Stimulated activated CD4-positive, alpha-beta T cell treated with anti-CD3 and anti-CD28 coated beads, Interleukin-4, amount 100 ng/mL, for 1 hour (primary cell): ENCODE measurements at places on chromosomes 1 and 21.

DNA sequence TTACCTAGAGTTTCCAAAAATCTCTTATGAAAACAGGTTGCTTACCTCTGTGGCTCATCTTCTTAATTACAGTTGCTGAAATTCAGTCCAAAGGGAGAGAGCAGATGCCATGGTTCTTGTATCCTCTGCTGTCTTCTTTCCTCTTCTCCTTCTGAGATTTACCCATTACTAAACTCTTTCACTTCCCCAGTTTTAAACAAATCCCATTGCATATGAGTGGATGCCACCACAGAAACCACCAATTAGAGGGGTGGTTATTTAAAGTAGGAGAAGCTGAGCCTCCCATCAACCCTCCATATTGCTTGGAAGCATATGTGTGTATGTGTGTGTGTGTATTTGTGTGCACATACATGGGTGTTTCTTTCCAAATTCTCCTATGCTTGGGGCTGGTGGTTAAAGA is 128.5 kb upstream of the KCNK1 start:
- DNase-seq, result no peak

DNA sequence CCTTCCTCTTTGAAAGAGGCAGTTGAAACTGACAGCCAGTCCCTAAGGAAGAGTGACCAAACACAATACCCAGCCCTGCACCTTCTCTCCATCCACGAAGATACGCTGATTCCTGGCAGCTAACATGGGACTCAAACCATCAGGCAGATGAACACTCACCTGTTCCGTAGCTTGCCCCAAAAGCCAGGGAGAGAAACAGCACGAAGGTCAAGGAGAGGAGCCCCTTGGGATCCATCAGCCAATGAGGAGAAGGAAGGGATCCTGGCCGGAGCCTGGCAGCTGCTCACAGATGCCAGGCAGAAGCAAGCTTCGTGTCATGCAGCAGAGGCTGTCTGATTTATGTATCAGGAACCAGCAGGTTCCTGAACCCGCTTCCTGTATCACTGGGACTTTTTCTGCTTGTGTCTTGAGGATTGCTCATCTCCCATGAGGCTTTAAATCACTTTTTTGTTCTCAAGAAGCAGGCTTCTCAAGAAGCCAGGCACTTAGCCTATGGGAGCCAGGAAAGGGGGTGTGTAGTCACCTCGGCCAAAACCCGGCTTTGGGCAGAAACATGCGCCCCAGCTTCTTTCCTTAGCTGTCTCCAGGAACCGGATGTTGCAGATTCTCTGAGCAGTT is at the start of gene SLAMF1:
TSS of gene SLAMF1 (minus strand) at position 334 of the 618 bp plus-strand sequence. CDS start at position 235, 99 bp downstream.
- DNase-seq, result no peak

DNA sequence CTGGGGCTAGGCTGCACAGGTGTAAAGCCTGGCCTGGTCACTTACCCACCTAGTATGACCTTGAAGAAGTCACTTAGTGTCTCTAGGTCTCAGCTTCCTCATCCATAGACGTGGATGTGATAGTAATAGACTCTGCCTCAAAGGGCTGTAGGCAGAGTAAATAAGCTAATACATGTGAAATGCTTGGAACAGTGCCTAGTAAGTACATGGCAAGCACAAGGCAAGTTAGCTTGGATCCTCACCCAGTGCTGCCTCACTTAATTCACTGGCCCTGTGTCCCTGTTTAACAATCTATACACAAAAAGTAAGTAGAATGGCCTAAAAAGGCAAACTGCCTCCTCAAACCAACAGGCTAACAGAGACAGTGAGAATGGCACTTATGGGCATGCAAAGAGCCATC is 167.8 kb downstream of the PIGK start:
- DNase-seq, result no peak

- DNase-seq, result no peak
Observed at GRCh38 chr1:88648706-88649105, 35.4 kb upstream of the PKN2 start.

- no peak for DNase-seq
Observed at GRCh38 chr1:66957938-66958337, 33.1 kb downstream of the MIER1 start.

GRCh38 chr1:26784886-26785285 is 2.9 kb upstream of the PIGV start:
- no peak for DNase-seq

GRCh38 chr1:11462224-11462923 is 16.6 kb upstream of the DISP3 start:
- DNase-seq, result no peak

DNA sequence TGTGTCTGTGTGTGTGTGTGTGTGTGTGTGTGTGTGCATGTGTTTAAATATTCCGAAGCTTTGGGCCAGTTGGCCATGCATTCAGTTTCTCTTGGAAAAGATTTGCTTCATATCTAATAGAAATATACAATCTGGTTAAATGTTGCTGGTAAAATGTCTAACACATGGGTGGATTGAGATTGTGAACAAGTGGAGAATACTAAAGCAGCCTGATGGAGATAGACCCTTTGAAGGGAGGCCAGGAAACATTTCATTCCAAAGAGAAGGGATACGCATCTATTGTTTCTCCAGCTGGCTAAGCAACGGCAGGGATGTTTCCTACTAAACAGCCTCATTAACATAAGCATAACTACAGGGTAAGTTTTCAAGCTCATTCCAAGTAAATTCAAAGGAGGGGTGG is 257.5 kb upstream of the PTBP2 start:
- no peak for DNase-seq

DNA sequence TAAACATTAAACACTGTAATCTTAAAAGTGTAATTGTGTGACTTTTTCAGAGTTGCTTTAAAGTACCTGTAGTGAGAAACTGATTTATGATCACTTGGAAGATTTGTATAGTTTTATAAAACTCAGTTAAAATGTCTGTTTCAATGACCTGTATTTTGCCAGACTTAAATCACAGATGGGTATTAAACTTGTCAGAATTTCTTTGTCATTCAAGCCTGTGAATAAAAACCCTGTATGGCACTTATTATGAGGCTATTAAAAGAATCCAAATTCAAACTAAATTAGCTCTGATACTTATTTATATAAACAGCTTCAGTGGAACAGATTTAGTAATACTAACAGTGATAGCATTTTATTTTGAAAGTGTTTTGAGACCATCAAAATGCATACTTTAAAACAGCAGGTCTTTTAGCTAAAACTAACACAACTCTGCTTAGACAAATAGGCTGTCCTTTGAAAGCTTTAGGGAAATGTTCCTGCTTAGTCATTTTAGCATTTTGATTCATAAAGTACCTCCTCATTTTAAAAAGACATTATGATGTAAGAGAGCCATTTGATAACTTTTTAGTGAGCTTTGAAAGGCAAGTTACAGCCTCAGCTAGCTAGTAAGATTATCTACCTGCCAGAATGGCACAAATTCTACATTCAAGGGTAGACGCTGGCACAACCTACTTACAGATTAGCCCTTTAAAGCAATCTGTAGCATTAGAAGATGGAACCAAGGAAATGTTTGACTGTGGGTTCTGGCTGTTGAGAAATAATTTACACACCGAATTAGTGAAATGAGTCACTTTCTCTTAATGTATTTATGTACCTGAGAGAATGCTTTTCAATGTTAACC is 9.4 kb downstream of the SOD1 start:
- no peak for DNase-seq

DNA sequence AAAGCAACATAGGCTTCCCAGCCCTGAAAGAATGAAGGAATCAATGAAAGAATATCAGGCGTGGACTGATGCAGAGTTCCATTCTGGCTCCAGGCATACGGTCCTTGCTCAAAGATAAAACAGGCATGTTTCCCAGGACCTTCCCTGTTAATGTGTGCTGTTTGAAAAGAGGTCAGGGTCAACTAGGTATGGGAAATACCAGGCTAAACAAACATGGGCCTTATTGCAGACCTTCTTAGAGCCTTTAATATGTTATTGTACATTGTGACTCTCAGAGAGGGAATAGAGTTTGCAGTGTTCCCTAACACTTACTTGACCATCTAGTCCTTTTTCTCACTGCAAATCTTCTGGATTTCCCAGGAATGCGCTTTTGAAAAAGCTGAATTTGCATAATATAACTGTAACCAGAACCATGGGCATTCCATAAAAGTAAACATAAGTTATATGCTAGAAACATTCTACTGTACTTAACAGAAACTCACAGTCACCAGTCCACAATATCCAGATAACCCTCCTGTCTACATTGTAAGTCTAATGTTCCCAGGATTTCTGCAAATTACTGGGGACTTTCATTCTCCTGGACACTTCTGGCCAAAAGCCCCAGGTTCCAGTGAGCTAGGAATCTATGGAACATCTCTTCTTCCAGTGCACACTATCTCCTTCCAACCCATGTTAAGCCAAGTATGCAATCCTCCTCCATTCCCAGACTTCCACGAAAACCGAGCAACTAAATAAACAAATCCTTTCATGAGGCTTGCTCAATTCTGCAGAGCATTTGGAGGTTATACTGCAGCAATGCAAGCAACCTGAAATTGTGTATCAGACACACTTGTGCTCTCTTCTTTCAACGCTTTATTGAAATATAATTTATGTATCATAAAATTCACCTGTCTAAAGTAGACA is 486.6 kb downstream of the SETD4 start:
- DNase-seq, result no peak
